ENCODE measurements at places on chromosomes 11 and 22. TPM values are rescaled to one million over a fixed set of nuclear protein-coding genes. Genes with fewer than 3 reads are reported as not detected.

The CEP57 gene
- total RNA-seq = 159 TPM

The FGF19 gene
- total RNA-seq = not detected

The DEUP1 gene
- not detected for total RNA-seq

The FGF3 gene
- not detected for total RNA-seq

The FIBP gene
- total RNA-seq = 102 TPM

Measured in activated T-helper 17 cell treated with anti-CD3 and anti-CD28 coated beads, Interleukin-2, amount 50 U/mL, for 72 hours (primary cell).